ENCODE measurements at places on chromosomes 11 and 22. TPM values are rescaled to one million over a fixed set of nuclear protein-coding genes. Genes with fewer than 3 reads are reported as not detected.

KREMEN1 gene
- total RNA-seq, result 2.5 TPM

POLR2F gene
- total RNA-seq, result 129 TPM

LINC01488 gene
- not detected for total RNA-seq

APOL3 gene
- 0.07 TPM for total RNA-seq

ART5 gene
- 0.41 TPM for total RNA-seq

HSPB2 gene
- not detected for total RNA-seq

BUD13 gene
- 11.6 TPM for total RNA-seq

SESN3 gene
- total RNA-seq, result 0.11 TPM

CDC42EP2 gene
- 14.5 TPM for total RNA-seq

PGM2L1 gene
- total RNA-seq, result 18.2 TPM

CARNS1 gene
- total RNA-seq, result 0.18 TPM

HEPN1 gene
- total RNA-seq, result not detected

PVALB gene
- not detected for total RNA-seq

MMP7 gene
- total RNA-seq, result 27.4 TPM

MOGAT2 gene
- 0.05 TPM for total RNA-seq

PAAF1 gene
- 11.6 TPM for total RNA-seq

ESAM gene
- 10.5 TPM for total RNA-seq

CD248 gene
- total RNA-seq, result not detected

PICALM gene
- total RNA-seq, result 110 TPM

ARHGAP8 gene
- total RNA-seq, result 1.4 TPM

SYTL2 gene
- 17.3 TPM for total RNA-seq

SLC22A25 gene
- not detected for total RNA-seq

GAL3ST1 gene
- total RNA-seq, result 9.7 TPM

DCHS1 gene
- 0.14 TPM for total RNA-seq

SLCO2B1 gene
- 6.3 TPM for total RNA-seq

SYCE3 gene
- 0.34 TPM for total RNA-seq

SPON1 gene
- total RNA-seq, result not detected

OR4A5 gene
- not detected for total RNA-seq

CCDC15 gene
- total RNA-seq, result 0.54 TPM

SCGB1A1 gene
- total RNA-seq, result not detected

P2RY6 gene
- total RNA-seq, result 9.4 TPM

CLP1 gene
- total RNA-seq, result 29.5 TPM

MRGPRX4 gene
- not detected for total RNA-seq

APOBEC3B gene
- 30.9 TPM for total RNA-seq

KIF18A gene
- total RNA-seq, result 19.2 TPM

APOA5 gene
- total RNA-seq, result not detected

MRGPRX3 gene
- total RNA-seq, result not detected

SERHL2 gene
- 0.13 TPM for total RNA-seq

Data from A549 treated with DMSO at 1 μM for 4 hours (cell line).